ENCODE measurements at places on chromosomes 6 and 20.

GRCh38 chr6:168217880-168218537, 101.6 kb downstream of the DACT2 start:
- DNase-seq = no peak

DNA sequence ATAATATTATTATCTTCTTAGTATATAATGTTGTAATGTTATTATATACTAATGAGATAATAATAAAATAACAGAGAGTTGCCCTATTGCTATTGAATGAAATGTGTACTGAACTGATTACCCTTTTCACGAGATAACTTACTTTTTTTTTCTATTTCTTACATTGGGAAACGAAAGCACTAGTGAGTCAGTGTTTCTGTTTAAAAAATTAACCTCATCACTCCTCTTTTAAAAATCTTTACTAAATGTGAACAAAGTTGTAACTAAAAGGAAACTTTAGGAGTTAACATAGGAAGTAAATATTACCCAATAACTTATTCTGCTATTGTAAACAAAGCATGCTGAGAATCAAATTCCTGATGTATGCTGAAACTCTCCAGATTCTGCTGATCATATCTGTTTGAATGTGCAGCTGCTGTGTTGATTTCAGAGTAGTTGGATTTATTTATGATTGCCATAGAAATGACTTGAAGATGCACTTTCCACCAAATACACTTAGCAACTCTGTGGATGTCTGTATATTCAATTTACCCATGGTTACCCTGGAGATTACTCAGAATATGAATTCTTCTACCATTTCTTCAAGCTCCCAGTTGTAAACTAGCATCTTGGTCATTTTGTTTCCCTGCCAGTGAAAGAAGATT, 523.4 kb downstream of the TENT5A start:
- no peak for DNase-seq

GRCh38 chr20:25310921-25311728, 63.2 kb downstream of the PYGB start:
- peak; percentile 98 for DNase-seq

GRCh38 chr6:102918161-102918560, 1524.7 kb downstream of the GRIK2 start:
- DNase-seq = no peak

- no peak for DNase-seq
Observed at GRCh38 chr6:156880913-156881312, 103.7 kb downstream of the ARID1B start.

DNA sequence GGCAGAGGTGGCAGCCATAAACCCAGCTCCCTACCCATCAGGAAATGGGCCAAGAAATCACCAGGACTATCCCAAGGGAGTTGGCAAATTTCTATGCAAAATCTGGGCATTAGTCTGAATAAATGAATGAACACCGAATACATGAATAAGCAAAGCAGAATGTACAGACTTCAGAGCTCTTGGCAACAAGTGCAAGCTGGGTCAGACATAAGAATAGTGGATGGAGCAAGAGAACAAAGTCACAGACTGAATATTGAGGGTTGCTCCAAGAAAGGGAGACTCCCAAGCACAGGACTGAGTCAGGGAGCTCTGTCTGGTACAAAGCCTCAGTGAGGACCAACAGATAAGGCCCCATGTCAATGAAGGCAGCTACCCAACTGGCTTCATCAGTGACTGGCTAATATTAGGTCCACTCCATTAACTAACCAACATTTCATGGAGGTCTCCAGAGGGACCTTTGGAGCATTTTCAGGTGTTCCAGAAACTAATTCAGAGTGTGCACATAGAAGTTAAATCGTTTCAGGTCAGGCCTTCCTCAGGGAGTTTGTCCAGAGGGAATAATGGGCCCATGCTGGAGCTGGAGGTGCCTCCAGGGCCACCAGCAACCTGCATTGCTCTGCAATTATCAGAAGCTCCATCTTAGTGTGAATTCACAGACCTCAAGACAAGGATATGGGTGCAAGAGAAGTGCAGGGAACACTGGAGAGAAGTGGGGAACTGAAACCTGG, 191.5 kb upstream of the RALGAPA2 start:
- DNase-seq = no peak

DNA sequence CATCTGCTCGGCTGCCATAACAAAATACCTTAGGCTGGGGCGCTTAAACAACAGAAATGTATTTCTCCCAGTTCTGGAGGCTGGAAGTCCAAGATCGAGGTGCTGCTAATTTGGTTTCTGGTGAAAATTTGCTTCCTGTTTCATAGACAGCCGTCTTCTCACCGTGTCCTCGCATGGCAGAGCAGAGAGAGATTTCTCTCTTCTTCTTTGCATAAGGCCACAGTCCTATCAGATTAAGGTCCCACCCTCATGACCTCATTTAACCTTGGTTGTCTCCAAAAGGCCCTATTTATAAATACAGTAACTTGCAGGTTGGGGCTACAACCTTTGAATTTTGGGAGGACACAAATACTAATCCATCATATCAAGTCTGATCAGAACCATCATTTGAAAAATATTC, 544.3 kb downstream of the KIF16B start:
- no peak for DNase-seq

- no peak for DNase-seq
Observed at GRCh38 chr20:45111799-45112471, 3.0 kb downstream of the WFDC5 start.

DNA sequence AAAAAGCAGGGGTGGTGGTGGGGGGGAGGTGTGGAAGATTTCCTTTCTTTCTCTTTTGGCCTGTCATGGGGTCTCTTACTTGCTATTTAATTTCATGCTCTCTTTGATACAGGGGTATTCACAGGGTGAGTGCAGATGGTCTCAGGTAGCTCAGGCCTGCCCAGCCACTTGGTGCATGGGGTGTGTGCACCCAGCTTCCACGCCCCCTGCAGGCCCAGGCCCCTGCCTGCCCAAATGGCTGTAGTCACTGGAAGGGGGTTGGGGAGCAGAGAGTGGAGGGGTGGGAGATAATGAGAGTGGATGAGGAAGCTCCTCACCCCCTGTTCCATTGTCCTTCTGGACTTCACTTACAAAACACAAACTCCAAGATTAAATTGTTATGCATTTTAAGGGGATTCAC, 133.6 kb upstream of the SGK1 start:
- no peak for DNase-seq

GRCh38 chr20:56200456-56200855, 48.1 kb upstream of the MC3R start:
- no peak for DNase-seq

DNA sequence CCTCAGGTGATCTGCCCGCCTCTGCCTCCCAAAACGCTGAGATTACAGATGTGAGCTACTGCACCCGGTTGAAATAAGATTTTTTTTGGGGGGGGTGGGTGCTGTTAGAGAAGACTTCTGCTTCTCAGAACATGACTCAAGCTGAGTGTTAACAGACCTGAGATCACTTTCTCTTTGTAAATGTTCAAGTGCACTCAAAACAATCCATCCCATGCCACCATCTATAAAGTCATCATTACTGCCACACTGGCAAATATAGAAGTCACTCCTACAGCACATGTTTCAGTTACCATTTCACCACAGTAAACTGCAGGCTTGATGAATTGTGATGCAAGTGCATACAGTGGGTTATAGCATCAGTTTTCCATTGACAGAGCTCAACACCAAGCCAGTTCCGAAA, 9.0 kb downstream of the VPS16 start:
- DNase-seq = no peak

GRCh38 chr20:54174457-54175175, 830 bp upstream of the CYP24A1 start:
- no peak for DNase-seq

DNA sequence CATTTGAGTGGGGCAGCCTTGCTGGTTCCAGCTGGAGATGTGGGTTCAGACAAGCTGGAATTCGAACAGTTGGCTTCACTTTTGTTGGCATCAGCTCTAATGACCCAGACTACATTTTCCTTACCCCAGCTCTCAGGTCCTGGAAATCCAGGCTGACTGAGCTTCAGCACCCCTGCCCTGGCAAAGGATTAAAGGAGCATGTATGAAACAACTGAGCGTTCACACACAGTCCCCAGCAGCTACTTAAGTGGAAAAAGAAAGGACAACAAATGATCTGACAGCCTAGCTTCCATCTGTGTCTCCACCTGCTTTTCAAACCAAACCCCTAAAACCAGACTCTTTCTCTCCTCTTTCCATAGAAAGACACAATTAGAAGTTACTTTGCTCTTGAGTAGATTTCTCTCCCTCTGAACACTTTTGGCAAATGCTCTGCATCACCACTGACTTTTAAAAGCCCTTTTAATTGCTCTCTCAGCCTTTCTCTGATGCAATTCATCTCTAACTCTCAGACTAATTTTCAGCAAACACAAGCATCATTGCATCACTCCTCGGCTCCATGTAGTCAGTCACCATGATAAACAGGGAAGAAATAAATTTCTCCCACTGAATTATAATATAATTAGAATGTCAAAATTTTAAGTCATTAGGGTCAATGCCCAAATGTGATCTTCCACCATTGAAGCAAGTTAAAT, 28.1 kb downstream of the ROS1 start:
- DNase-seq = no peak

- no peak for DNase-seq
Observed at GRCh38 chr6:15913573-15913972, 215.3 kb upstream of the MYLIP start.

DNA sequence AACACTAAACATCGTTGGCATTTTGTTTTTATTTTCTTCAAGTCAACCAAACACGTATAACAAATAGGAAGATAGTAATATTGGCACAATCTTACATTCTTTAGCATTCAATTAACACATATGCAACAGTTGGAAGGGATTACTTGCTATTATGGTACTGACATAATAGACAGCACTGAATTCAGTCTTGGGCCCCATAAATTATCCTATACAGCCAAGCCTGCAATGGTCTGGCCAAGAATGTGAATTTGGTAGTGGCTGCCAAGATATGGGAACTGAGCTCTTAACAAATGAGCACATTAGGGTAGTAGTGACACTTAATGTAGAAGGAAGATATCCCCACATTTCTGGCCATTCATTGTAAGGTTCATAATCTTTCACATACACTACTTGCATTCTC, 44.8 kb upstream of the ARHGAP18 start:
- no peak for DNase-seq

- DNase-seq = no peak
Observed at GRCh38 chr6:33967265-33967767, 163.5 kb upstream of the MLN start.

DNA sequence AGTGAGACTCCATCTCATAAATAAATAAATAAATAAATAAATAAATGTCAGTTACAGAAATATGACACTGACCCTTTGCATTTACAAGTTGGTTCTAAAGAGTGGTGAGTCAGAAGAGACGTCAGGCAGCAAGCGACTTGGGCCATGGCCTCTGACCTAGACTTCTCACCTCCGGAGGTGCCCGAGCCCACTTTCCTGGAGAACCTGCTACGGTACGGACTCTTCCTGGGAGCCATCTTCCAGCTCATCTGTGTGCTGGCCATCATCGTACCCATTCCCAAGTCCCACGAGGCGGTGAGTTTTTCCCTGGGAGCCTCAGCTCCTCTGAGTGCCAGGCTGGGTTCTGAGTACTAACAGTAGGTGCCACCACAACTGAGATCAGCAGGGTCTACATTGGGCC, 11.7 kb downstream of the MANBAL start:
- DNase-seq = no peak

DNA sequence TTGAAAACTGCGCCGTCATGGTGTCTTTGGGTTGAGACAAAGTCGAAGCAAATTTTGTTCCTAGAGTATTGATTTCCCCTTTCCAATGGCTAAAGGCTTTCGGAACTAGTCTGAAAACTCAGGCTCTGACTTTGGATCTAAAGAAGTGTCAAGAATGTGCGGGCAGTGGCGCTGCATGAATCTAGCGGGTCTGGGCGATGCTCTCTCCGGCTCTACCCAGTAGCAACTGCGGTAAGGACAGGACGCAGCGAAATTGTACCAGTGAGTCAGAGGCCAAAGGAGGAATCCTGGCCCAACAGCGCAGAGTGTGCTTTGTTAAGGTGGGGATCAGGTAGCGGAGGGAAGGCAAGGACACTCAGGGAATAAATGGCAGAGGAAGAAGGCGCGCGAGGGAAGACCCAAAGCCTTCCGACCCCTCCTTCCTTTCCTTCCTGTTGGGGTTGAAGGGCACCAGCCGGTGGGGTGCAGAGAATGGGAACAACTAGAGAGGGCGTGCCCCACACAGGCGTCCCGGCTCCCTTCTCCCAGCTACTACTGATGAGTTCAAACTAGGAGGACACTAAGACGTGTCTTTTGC, 32.1 kb downstream of the HLA-F start:
- DNase-seq = no peak

DNA sequence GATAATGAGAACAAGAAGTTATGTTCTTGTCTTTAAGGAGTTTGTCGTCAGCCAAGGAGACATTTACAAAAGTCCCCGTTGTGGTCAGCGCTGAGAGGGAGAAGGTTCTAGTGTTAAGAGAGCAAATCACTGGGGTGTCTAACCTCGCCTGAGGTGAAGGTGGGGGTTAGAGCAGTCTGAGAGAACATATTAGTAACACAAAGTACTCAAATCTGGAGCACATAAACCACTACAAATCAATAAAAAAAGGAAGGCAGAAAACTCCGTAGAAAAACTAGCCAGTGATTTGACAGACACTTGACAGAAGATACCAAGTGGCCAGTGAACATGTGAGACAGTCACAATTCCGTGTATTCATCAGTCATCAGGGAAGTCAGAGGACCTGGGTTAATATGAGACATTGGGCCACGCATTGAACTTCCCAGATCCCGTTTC, 45.4 kb downstream of the CDS2 start:
- no peak for DNase-seq

- no peak for DNase-seq
Observed at GRCh38 chr20:10611357-10611756, 62.4 kb downstream of the JAG1 start.

DNA sequence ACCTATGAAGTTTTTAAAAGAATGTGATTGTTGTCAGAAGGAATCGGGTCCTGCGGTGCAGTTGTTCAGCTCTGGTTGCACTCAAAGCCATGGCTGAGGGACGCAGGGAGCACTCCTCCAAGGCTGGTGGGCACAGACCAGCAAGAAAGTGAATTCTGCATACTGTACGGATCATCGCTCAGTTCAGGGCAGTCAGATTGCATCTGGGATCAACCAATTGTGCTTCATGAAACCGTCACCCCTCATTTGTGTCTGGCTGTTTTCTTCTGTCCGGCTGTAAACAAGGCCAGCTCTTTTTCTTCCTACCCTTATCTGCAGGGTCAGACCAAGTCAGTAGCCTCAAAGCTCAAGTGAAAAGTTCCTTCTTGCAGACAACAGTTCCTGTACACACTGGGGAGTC, 478.3 kb downstream of the TFAP2A start:
- DNase-seq = no peak

DNA sequence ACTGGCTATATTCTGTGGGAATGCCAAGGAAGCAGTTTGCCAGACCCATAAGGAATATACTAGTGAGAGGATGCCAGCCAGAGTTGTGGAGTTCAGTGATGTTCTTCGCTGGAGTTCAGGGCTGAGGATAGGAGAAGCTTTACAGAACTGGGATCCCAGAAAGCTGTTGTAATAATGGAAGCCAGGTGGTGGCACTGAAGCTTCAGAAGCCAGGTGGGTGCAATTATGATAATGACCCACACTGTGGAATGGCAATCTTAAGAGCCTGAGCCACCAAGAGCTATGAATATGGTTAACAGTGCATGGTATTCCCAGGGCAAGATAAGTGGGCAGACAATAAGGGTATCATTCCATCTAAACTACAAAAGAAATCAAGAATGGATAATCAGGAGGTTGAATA, 25.1 kb upstream of the ENPP1 start:
- no peak for DNase-seq

- no peak for DNase-seq
Observed at GRCh38 chr6:26493258-26493657, 6.8 kb upstream of the BTN1A1 start.

Measured in HS-27A (cell line).